ENCODE measurements at places on chromosomes 2 and 18. TPM values are rescaled to one million over a fixed set of nuclear protein-coding genes. Genes with fewer than 3 reads are reported as not detected.

GRCh38 chr2:78023356-78023755 lies 501.2 kb upstream of the LRRTM4 start:
- peaks cover 2% of the 10 kb centered on the region for H3K36me3 ChIP-seq
- no peak overlapping the region for H3K4me3 ChIP-seq
- no peaks in the 10 kb centered on the region for H3K27me3 ChIP-seq
- no peak for DNase-seq
- H3K27ac ChIP-seq: no peak overlapping the region

- peaks cover 5% of the 10 kb centered on the region for H3K4me1 ChIP-seq
- H3K27ac ChIP-seq: no peak overlapping the region
- H3K36me3 ChIP-seq: no peaks in the 10 kb centered on the region
- H3K27me3 ChIP-seq: no peaks in the 10 kb centered on the region
- H3K4me3 ChIP-seq: no peak overlapping the region
Observed at GRCh38 chr18:66506178-66506577, 97.7 kb downstream of the CDH19 start.

DNA sequence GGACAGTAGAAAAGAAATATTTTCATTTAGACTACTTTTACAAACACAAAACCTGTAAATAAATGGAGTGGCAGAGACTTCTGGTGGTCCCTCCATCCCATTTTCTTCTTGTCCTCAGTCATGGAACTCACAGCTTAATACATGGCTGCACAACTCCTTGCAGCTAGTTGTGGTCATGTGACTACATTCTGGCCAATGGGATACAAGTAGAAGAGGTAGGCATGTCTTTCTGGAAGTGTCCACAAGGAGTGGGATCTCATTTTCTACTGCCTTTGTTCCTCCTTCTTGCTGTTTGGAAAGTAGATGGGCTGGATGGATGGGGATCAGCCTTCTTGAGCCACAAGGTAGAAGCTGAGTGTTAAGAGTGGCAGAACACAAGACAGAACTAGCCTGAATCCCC lies 555.8 kb downstream of the SATB2 start:
- no peak overlapping the region for H3K4me3 ChIP-seq
- no peaks in the 10 kb centered on the region for H3K36me3 ChIP-seq
- no peaks in the 10 kb centered on the region for H3K4me1 ChIP-seq
- no peak overlapping the region for H3K27ac ChIP-seq
- no peak for DNase-seq

DNA sequence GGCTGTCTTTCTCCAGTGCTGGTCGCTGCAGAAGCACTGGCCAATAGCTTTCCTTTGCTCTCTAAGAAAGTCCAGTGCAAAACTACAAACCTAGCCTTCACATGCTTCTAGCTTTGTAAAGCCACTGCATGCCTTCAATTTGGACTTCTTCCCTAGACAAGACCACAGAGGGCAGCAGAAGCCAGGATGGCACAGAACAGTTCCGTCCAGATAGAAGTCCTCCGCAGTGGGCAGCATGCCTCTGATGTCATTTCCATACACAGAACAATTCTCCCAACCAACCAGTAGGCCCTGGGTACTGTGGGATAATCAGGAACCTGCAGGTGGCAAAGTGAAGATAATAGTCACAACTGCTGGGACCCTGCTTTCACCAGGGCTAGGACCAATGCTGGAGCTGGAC lies 3.3 kb downstream of the ST6GAL2 start:
- H3K36me3 ChIP-seq: no peaks in the 10 kb centered on the region
- DNase-seq: no peak
- H3K4me1 ChIP-seq: peaks cover 17% of the 10 kb centered on the region
- H3K4me3 ChIP-seq: peak overlapping the region; percentile 36

DNA sequence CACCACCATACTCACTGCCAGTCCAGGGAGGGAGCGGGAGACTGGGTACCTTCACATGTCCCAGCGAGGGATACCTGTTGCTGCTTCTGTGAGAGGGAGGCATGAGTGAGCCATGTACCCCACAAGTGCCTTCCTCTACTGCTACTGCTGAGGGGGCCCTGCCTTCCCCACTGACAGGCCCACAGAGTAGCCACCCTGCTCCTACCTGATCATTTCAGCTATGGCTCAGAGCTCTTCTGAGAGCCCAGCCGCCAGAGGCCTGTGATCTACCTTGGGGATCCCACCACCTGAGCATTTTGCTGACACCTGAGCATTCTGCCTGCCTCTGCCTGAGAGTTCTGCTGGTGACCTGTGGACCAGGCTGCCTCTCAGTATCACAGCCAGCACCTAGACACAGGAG lies 137.6 kb downstream of the FSIP2 start:
- H3K36me3 ChIP-seq: no peaks in the 10 kb centered on the region
- no peak for DNase-seq
- no peak overlapping the region for H3K4me3 ChIP-seq
- peaks cover 7% of the 10 kb centered on the region for H3K4me1 ChIP-seq
- H3K27ac ChIP-seq: peak overlapping the region; percentile 83

The OTOS gene
- not detected for total RNA-seq

DNA sequence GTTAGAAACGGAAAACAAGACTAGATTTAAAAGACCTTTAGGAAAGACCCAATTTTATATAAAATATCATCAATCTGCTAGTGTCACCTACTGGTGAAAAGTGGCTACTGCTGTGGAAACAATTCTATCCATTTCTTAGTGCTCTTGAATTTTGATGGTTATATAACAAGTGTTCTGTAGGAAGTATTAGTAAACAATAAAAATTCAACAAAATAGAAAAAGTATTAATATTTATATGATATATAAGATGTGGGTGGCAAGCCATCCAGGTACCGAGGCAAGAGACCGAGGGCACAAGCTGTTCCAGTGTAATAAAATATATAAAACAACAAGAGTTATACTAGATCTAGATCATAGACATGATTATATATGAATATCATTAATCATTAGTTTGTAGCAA lies 6.2 kb upstream of the TMEM87B start:
- H3K4me1 ChIP-seq: peaks cover 7% of the 10 kb centered on the region
- no peak overlapping the region for H3K27ac ChIP-seq
- no peak overlapping the region for H3K4me3 ChIP-seq
- no peaks in the 10 kb centered on the region for H3K27me3 ChIP-seq

GRCh38 chr2:20190876-20191713 lies 33.8 kb downstream of the SDC1 start:
- peak; percentile 40 for DNase-seq
- H3K27ac ChIP-seq: no peak overlapping the region
- no peaks in the 10 kb centered on the region for H3K27me3 ChIP-seq
- H3K4me3 ChIP-seq: no peak overlapping the region
- H3K4me1 ChIP-seq: peaks cover 29% of the 10 kb centered on the region

- no peaks in the 10 kb centered on the region for H3K36me3 ChIP-seq
- peaks cover 4% of the 10 kb centered on the region for H3K4me1 ChIP-seq
- H3K4me3 ChIP-seq: no peak overlapping the region
- no peak overlapping the region for H3K27ac ChIP-seq
- no peak for DNase-seq
- no peaks in the 10 kb centered on the region for H3K27me3 ChIP-seq
Observed at GRCh38 chr2:18599509-18600254, 10.3 kb upstream of the NT5C1B start.

DNA sequence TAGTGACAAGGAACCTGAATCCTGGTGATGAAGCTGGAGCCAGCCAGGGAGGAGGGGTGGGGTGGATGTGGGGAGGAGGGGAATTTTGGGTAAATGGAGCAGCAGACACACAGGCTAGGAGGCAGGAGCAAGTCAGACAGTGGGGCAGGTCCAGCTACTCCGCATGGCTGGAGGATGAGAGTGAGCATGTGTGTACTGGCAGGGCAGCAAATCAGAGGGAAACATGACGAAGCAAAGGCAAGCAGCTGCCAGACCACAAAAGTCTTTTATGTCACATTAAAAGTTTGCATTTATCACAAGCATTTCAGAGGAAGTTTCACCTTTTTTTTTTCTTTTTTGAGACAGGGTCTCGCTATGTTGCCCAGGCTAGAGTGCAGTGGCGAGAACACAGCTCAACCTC lies 11.9 kb upstream of the KIDINS220 start:
- peaks cover 4% of the 10 kb centered on the region for H3K36me3 ChIP-seq
- H3K4me3 ChIP-seq: no peak overlapping the region
- no peak overlapping the region for H3K27ac ChIP-seq
- H3K4me1 ChIP-seq: peaks cover 4% of the 10 kb centered on the region
- DNase-seq: no peak

GRCh38 chr2:145413261-145414030 lies 893.5 kb upstream of the ZEB2 start:
- no peak overlapping the region for H3K4me3 ChIP-seq
- peaks cover 7% of the 10 kb centered on the region for H3K4me1 ChIP-seq
- H3K36me3 ChIP-seq: peaks cover 19% of the 10 kb centered on the region
- H3K27ac ChIP-seq: no peak overlapping the region

GRCh38 chr18:3753106-3753505 lies 303.1 kb downstream of the TGIF1 start:
- H3K36me3 ChIP-seq: peaks cover 12% of the 10 kb centered on the region
- H3K27me3 ChIP-seq: no peaks in the 10 kb centered on the region
- DNase-seq: no peak
- H3K4me1 ChIP-seq: no peaks in the 10 kb centered on the region
- H3K4me3 ChIP-seq: no peak overlapping the region
- H3K27ac ChIP-seq: no peak overlapping the region

The NYAP2 gene
- total RNA-seq: 0.36 TPM

- no peak overlapping the region for H3K27ac ChIP-seq
- H3K27me3 ChIP-seq: no peaks in the 10 kb centered on the region
- no peaks in the 10 kb centered on the region for H3K36me3 ChIP-seq
- no peak overlapping the region for H3K4me3 ChIP-seq
- DNase-seq: no peak
Observed at GRCh38 chr2:27461118-27461517, 18.9 kb downstream of the KRTCAP3 start.

- H3K36me3 ChIP-seq: no peaks in the 10 kb centered on the region
- no peak overlapping the region for H3K4me3 ChIP-seq
- H3K27ac ChIP-seq: no peak overlapping the region
- H3K27me3 ChIP-seq: no peaks in the 10 kb centered on the region
- peaks cover 7% of the 10 kb centered on the region for H3K4me1 ChIP-seq
- DNase-seq: no peak
Observed at GRCh38 chr2:8477552-8478470, 204.0 kb upstream of the ID2 start.

DNA sequence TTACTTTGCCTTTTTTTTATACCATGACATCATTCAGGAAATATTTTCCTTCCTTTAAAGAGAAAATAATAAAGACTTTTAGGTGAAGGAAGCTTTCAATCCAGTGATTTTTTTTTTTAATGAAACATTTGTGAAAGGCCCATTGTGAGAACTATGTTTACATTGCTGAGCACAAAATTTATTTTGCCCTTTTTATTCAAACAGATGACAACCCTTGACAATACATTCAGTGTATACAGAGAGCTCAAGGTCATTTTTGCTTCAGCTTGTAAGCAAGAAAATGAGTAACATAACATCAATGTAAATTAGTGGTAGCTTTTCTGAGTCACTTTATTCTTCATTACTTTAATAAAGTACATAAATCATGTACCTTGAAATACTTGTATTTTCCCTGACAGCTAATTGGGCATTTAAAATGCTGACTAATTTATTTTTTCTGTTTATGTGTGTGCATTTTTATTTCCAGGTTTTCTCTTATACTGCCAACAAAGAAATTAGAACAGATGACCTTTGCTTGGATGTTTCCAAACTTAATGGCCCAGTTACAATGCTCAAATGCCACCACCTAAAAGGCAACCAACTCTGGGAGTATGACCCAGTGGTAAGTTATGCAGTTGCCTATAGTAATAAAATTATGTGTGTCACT lies 121.6 kb downstream of the GALNT1 start:
- H3K27ac ChIP-seq: no peak overlapping the region
- H3K27me3 ChIP-seq: no peaks in the 10 kb centered on the region
- peaks cover 4% of the 10 kb centered on the region for H3K4me1 ChIP-seq

DNA sequence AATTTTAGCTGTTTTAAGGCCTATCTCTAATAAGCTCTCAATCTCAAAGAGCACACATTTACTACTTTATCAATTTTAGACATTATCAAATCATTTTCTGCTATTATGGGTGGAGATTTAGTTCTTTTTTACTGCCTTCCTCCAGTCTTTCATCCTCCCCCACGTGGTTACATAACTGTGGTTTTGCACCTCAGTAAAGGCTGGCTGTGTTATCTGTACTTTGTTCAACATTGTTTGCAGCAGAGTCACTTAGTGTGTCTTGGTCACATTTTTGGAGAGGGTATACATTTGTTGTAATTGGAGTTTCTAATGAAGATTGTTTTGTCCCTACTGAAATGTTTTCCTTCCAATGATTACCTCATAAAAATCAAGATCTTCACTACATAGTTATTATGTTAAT lies 549.6 kb upstream of the CELF4 start:
- H3K27ac ChIP-seq: no peak overlapping the region
- H3K27me3 ChIP-seq: no peaks in the 10 kb centered on the region
- no peak for DNase-seq

The SERPINB7 gene
- total RNA-seq: not detected

The EVA1A gene
- 3.8 TPM for total RNA-seq

DNA sequence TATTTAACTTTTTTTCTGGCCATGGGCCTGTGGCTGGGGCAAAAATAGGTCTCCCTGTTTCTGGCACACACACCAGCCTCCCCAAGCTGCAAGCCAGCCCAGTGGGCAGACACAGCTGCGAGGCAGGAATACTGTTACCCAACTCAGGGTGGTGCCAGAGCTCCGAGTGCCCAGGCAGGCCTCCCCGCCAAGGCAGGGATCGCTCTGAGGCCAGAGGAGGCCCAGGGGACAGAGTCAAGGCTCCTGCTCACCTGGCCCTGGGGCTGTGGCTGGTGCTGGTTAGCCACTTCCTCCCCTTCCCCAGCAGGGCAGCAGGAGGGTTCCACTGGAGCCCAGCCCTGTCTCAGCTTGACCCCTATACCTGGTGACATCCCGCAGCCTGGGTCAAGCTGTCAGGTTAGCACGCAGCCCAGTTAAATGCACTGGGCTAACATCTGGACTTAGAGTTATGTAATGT lies 67.1 kb upstream of the EPAS1 start:
- DNase-seq: no peak
- no peak overlapping the region for H3K4me3 ChIP-seq

DNA sequence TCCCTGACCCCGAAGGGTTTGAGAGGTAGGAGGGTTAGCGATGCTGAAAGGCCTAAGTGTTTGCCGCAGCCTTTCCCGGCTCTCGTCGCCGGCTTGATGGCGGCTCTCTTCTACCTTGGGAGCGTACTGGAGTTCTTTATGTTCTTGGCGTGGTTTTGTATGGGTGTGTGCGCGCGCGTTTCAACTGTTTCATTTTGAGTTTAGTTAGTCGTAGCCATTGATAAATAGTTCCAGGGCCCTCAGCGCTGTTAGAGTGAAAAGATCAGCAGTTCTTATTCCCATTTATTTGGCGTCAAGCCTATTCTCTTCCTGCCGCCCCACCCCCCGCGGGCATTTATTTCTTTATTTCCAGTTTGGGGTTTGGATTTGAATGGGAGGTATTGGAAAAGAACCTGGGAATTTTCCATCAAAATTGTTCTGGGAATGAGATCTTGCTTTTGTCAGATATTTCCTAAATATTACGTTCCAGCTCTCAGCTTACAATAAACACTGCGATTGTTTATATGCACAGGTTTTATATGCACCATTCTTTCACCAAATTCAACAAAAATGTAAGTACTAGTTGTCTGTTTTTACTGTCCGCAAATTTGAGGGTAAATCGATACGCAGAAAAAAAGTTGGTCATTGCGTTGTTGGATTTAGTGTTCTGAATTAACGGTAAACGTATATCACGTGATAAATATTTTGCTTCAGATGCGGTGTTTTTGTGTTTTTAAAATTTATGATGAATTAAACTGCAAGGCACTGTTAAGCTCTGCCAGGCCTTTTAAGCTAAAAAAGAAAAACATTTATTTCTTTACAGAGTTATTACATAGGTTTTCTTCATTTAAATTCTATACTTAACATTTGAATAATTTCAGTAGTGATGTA lies 954 bp downstream of the CCNT2 start:
- H3K4me1 ChIP-seq: peaks cover 28% of the 10 kb centered on the region
- peaks cover 8% of the 10 kb centered on the region for H3K36me3 ChIP-seq
- peak; percentile 23 for DNase-seq
- peak overlapping the region; percentile 99 for H3K27ac ChIP-seq
